ENCODE measurements at places on chromosomes 11 and 22.

DNA sequence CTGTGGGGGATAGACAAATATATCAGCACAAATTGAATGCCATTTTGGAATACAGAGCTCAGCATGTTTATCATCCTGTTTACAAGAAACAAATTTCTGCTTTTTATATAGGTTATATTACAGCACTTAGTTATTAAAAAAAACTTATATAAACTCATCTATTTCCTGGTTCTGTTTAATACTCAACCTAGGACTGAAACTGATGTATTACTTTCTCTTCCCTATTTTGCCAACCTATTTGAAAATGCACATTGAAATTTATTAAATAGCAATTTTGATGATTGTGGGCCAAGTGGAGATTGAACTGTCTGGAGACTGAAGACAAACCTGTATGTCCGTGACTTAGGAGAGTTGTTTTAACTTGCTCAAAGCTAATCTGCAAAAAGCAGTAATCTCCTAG, 288.3 kb upstream of the ANO3 start:
- no peak for DNase-seq

GRCh38 chr11:20002312-20003216, 157.7 kb downstream of the DBX1 start:
- no peak for DNase-seq

DNA sequence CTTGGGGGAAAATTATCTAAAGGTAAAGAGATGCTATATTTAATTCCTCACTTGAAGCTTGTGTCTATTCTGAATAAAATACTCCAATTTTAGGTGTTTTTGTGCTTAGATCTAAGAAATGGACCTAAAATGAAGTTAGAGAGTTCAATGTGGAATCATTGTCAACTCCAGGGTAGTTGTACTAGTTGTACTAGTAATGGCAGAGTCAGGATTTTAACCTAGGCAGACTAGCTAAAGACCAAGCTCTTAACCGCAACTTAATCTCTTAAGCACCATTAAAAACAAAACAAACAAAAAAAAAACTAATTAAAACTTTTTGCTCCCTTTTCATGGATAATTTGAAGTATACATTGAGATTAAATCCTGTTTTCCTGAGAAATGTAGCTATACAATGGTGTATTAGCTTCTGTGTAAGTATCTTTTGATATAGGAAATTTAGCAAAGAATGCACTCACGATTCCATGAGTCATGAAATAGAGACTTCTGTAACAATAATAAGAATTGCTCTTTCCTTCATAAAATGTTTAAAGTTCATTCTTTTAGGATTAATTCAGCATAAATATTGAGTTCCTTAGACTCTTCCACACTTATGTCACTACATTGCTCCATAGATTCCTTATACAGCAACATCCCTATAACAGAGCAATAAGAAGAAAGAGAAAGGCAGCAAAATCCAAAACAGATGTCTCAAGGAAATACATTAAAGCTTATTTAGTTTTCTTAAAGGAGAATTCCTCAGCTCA, 26.5 kb upstream of the SOX6 start:
- DNase-seq: no peak

DNA sequence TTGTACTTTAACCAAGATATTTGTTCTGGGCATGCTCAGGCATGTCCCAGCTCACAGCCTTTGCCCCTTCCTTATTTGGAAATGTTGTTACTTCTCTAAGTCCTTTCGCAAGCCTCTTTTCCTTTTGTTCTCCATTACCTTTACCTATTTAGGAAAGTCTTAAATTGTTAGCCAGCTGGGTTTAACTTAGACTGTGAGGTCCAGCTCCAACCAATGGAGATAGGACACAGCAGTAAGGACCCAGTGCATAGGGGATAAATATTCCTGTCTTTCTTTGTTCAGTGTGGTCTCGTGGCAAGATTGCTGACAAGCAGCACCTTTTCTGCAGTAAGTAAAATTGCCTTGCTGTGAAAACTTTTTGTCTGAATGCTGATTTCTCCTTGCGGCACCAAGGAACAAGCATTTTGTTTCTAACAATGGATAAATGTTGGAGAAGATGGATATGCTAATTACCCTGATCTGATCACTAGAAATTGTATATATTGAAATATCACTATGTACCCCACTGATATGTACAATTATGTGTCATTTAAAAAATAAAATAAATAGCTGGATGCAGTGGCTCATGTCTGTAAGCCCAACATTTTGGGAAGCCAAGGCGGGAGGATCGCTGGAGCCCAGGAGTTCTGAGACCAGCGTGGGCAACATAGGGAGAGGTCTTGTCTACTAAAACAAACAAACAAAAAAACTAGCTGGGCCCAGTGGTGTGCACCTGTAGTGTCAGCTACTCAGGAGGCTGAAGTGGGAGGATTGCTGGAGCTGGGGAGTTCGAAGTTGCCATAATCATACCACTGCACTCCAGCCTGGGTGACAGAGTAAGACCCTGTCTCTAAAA, 31.9 kb upstream of the FTH1 start:
- no peak for DNase-seq

DNA sequence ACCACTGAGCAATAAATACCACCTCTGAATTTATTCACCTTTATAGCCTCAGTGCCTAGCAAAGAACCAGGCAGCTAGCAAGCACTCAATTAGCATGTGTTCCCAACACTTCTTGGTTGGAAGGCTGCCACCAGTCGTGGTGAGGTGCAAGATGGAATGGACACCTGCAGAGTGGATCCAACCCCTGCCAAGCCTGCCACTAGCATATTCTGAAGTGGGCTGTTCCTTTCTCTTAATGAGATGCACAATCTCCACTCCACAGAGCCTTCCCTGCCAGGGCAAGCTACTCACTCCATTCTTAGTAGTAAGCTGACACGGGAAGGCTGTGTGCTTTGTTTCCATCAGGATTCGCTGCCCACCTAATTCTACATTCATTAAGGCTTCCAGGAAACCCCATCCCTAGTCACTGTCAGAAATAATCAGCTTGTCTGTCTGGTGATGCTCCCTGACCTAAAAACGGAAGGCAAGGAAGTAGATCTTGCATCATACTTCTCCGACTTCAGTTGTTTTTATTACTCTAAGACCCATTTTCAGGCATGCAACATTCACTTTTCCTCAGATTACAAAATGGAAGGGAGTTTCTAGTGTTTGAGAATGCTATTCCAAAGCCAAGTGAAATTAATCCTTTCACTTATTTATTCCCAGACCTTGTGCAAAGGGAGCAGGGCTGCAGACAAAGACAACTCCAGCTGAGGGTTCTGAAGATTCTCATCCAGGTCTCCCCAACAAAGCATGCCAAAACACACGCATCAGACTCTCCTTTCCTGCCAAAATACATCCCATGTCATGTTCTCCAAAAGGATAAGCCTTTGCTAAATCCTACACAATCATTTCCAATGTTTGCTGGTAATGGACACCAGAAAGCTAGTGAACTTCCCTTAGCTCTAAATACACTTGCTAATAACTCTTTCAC, 128.0 kb downstream of the TENM4 start:
- DNase-seq: peak; percentile 80

GRCh38 chr11:37533087-37533486, 935.1 kb upstream of the RAG2 start:
- no peak for DNase-seq

- DNase-seq: no peak
Observed at GRCh38 chr11:13784441-13784840, 116.0 kb downstream of the FAR1 start.

GRCh38 chr11:102810950-102811660, 13.1 kb upstream of the MMP1 start:
- DNase-seq: no peak

DNA sequence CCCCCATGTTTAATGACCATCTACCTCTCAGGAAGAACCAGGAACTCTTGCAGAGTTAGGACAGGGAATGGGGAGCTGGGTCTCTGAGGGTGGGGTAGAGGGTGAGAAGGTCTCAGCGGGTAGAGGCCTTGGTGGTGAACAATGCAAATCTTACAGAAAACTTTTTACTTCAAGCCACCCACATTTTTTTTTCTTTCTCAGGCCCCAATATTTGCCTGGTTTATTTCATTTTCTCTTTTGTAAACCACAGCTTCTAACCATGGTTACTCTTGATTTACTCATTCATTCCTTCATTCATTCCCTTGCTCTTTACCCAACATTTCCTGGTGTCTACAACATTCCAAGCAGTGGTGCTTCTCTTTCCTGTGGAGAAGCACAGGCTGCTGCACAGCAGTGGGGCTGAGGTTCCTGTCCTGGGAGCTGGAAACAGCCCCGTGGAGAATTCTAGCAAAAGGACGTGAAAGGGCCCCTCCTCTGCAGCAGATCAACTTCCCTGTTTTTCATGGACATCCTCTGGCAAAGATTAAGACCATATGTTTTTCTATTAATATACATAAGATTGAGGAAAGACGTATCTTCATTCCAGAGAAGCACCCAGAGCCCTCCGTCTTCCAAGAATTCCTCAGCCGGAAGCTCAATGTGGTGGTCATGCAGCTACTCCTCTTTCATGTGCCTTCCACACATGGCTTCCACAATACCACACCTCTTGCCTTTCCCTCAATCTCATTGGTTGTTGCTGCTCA, 224.4 kb upstream of the SESN3 start:
- DNase-seq: no peak

DNA sequence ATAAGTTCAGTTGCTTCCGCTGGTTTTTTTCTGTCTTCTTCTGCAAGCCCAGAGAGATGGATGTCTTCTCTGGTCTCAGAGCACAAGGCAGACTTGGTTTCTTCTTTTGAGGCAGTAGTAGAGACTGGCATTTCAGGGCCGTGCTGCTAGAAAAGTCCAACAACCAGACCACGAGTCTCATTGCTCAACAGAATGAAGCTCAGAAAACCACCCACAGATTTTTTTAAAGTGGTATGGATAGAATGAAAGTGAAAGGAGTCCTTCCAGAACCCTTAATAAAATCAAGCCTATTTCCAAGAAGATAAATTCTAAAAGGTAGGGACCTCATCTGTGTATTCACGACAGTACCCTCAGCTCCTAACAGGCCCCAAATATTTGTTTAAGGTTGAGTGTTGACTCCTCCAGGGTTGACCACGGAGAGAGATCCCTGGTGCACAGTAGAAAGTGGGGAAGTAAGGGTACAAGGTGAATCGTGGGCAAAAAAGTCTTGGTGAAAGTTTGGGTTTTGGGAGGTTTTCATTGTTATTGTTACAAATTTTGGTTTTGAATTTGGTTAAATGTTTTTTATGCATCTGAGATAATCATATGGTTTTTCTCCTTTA, 43.6 kb upstream of the DDX6 start:
- DNase-seq: no peak

- no peak for DNase-seq
Observed at GRCh38 chr11:10488121-10488933, 33.3 kb downstream of the AMPD3 start.

DNA sequence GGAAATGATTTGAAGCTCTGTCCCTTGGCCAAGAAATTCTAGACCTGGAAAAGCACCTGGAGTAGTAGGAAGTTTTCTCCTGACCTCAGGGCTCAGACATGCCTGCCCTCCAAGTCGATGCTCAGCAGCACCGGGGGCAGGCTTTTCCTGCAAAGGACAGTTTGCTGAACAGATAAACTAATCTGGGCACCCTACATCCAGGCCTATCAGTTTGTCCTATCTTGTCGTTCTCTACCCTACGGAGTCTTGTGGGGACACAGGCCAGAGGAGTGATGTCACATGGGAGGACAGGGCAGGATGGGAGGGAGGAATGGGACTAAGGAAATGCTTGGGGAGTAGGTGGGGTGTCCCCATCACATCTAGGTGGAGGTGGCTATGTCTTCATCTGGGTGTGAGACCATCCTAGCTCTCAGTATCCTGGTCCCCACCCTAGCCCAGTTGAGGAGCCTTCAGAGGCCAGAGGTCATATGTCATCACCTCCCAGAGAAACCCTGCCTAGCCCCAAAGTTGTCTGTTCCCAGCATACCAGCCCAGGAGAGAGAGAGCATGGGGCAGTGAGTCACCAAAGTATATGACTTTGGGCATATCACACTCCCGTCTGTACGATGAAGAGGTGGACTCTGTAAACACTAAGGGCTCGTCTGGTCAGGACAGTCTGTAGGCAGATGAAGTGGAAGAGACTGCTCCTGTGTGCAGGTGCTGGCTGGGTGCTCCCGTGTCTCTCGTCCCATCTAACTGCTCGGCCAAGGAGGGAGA, 18.1 kb upstream of the FCHSD2 start:
- DNase-seq: no peak

- DNase-seq: no peak
Observed at GRCh38 chr22:31139066-31139465, 1.2 kb downstream of the PLA2G3 start.

DNA sequence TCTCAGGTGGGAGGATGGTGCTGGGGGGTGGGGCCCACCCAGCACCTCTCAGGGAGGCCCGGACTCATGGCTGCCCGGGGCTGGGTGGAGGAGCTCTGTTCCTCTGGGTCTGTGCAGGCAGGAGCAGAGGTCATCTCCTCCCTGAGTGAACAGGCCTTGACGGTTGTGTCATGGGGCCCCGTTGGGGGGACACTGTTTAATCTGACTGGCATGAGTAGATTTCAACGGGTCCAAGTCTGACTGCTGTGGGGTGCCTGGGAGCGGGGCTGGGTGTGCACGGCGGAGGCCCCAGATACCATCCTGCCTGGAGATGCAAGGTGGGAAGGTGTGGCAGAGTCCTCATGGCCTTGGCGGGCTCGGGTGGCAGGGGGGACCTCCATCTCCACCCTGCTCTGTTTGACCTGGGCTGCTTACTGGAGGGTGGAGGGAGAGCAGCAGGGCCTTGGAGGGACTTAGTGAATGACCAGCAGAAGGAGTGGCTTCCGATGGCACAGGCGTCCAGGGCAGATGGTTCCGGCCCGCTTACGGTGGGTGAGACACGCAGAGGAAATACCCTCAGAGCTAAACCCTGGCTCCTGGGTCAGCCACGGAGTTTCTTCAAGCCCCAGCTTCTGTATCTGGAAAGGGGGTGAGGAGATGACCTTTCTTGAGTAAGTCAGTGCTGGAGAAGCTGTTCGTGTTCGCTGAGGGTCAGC, 48.7 kb downstream of the SMIM38 start:
- peak; percentile 53 for DNase-seq

DNA sequence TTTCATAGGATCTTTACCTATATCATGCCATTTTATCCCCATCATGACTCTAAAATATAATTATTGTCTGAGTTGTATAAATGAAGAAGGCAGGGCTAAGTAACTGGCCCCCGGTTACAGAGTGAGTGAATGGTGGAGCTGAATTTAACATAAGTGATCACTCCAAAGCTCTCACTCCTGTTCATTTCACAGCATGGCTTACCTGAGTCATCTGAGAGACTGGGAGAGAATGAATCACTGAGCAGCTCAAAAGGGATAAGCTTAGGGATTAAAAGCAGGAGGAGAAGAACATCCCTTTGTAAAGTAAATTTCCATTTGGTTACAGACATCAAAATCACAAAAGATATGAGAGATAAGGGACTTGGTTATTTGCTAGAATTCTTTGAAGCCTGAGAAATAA, 294.0 kb upstream of the CTSC start:
- DNase-seq: no peak

- no peak for DNase-seq
Observed at GRCh38 chr11:19013181-19013857, 47.2 kb downstream of the MRGPRX2 start.

DNA sequence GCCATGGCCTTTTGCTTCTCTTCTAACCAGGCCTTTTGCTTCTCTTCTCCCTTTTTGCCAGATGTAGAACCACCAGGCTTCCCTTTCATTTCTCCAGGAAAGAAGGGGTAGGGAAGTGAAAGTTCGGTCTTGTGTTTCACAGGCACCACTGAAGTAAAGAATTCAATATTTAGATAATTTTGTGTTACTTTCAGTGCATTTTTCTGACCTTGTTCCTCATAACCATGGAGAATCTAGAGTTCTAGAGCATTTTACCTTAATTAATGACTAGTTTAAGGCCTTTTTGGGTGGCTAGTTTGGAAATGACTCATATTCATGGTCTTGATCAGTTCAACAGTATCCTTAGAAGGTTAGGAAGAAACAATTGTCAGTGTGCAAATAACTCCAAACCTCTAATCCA, 22.7 kb downstream of the GRAMD1B start:
- no peak for DNase-seq
